ENCODE measurements at places on chromosomes 2 and 18. TPM values are rescaled to one million over a fixed set of nuclear protein-coding genes. Genes with fewer than 3 reads are reported as not detected.

- no peak for DNase-seq
These were observed 535.4 kb downstream of the LRP1B start for GRCh38 chr2:141595316-141595920.

Gene NEU2
- 4.0 TPM for total RNA-seq

Gene SALL3
- total RNA-seq = not detected

GRCh38 chr2:113015655-113016054, 10.4 kb downstream of the IL36A start:
- DNase-seq = no peak

DNA sequence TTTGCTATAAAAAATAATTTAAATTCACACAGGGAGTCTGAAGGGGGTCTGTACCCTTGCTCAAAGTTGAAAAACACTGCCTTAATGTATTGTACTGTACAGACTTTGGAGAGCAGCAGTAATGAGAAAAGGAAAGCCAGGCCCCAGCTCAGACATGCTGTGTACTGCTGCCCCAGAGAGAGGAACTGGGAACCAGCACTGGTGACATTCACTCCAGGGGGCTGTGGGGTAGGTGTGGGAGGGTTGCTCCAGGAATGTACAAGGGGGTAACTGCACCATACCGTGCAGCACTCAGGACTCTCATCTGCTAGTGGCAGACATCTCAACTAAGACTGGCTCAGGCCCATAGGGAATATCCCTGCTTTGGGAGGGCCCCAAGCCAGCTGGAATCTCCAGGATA, 146.0 kb upstream of the RMP24 start:
- no peak for DNase-seq

Gene IL18R1
- total RNA-seq = 3.6 TPM

DNA sequence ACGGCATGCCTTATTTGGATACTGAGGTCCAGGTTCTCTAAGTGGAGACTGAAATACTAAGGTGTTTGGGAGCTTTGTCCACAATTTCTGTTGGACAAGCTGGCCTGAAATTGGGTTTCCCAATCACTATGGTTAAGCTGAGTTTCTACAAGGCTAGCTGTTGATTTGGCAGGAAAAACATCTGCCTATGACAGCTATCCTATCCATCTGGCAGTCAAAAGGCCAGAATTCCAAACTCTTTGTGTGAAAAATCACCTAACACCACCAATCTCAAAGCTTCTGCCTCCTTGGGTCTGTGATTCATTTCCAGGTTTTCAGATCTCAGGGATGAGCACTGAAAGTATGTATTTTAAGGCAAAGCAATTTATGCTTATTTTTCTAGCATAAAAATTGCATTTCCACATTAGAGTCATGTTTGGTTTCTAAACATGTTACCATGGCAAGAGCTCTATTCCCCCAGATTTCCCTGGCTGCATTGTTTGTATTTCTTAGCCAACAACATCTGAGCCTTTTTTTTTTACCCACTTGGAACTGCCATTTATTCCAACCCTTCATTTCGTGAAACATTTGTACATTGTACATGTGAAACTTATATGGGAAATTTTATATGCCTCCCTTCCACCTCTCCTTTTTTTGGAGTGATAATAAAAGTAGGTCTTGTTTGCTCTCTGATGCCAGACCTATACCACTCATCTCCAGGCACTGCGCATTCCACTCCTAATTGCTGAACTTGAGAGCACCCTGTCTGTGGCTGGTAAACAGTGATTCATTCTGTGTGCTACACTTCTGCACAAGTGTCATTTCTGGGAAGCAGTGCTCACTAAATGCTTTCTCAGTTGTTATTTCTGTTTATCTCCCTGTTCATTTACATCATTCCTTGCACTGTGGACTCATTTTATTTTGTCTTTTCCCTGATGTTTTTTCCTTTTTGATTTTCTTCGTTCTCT, 15.9 kb upstream of the CCDC85A start:
- peak; percentile 60 for DNase-seq

DNA sequence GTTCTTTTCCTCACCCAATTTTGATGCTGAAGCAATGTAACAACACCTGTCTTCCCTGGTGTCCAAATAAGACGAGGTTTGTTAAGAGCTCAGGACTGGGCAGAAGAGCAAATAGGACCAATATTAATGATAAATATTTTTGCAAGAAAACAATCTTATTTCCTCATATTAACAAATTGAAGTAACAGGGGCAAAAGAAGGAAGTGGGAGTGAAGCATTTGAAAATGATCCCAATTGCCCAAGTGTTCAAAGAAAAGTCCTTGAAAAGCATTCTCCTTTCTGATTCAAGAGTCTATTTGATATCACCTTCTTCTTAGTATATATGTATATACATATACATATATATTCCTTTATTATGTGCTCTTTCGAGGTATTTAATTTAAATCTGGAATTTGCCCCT, 418.8 kb downstream of the ARHGAP15 start:
- no peak for DNase-seq

GRCh38 chr2:70527447-70528080, 26.1 kb downstream of the TGFA start:
- no peak for DNase-seq

- no peak for DNase-seq
These were observed 45.5 kb downstream of the EPAS1 start for GRCh38 chr2:46342566-46343315.

Gene IL36G
- total RNA-seq = 0.62 TPM

DNA sequence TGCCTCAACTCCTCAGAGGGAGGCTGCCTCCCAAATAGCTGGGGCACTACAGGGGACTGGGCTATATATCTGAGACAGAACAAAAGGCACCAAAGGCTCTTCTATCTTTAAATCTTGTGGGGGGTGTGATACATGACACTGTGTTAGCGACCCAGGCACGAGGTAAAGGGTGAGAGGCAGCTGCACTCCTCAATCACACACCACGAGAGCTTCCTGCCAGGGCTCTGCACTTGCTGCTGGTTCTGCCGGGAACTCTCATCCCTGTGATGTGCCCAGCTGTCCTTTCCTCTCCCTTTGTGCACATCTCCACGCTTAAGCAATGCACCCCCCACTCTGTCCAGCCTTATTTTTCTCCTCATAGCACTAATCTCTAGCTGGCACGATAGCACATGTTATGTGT, 32.4 kb downstream of the NPC1 start:
- no peak for DNase-seq

Measured in PC-3 (cell line).